GDM1 (cell line): ENCODE measurements at places on chromosomes 6 and 20.

GRCh38 chr6:10441004-10441654 is 26.3 kb upstream of the TFAP2A start:
- no peak for DNase-seq

GRCh38 chr6:157104803-157105202 is 218.5 kb downstream of the TMEM242 start:
- no peak for DNase-seq

GRCh38 chr20:47020231-47020630 is 125.6 kb downstream of the EYA2 start:
- no peak for DNase-seq

DNA sequence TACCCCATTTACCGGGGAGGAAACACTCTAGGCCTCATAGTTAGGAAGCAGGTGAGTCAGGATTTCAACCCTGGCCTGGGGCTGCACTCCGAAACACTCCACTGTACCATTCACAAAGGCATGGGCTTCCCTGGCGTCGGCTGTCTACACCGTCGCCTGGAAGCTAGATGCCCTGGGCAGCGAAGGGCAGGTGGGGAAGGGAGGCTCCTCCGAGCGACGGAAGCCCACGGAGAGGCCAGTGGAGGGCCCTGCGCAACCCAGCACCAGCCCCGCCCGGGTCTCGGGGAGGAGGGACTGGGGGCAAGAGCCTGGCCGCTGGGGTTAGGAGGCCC is 16.1 kb downstream of the SDCBP2 start:
- DNase-seq, result no peak

DNA sequence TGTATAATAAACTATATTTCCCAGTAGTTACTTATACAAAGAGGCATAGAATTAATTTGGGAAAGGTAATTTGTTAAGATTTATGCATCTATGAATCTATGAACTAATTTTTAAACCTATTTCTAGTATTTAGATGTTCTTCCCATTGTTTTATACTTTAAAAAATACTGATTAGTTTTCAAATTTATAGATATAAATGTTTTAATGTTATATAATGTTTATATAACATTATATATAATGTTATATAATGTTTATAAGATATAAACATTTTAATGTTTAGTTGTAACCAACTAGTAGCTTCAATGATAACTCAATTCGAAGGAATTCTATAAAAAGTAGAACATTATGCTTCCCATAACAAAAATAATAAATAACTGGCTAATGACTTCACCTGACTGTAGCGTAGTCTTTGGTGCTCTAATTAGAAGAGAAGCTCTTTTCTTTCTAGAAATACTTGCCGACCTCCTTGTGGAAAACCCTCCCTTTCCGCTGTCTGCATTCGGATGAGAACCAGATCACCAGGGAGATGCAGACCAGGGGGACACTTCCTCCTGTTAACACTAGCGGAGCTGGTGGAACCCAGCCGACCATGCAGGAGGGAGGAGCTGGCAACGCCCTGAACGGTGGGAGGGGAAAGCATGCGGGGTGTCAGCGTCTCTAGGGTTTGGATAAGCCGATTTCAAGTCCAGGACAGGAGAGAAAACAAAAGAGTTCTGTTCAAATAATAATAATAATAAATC is 158.4 kb downstream of the OR2B2 start:
- DNase-seq, result peak; percentile 82

DNA sequence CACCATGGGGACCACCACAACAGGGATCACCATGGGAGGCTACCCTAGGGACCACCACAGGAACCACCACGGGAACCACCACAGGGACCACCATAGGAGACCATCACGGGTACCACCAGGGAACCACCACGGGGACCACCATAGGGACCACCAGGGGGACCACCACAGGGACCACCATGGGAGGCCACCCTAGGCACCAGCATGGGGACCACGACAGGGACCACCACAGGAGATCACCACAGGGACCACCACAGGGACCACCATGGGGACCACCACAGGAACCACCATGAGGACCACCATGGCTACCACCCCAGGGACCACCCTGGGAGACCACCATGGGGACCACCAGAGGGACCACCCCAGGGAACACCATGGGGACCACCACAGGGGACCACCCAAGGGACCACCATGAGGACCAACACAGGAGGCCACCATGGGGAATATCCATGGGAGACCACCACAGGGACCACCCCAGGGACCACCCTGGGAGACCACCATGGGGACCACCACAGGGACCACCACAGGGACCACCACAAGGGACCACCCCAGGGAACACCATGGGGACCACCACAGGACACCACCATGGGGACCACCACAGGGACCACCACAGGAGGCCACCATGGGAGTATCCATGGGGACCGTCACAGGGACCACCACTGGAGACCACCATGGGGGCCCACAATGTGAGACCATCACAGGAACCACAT is 67.6 kb upstream of the MPC1 start:
- no peak for DNase-seq

GRCh38 chr6:42022755-42023384 is 27.5 kb upstream of the TAF8 start:
- DNase-seq, result no peak

DNA sequence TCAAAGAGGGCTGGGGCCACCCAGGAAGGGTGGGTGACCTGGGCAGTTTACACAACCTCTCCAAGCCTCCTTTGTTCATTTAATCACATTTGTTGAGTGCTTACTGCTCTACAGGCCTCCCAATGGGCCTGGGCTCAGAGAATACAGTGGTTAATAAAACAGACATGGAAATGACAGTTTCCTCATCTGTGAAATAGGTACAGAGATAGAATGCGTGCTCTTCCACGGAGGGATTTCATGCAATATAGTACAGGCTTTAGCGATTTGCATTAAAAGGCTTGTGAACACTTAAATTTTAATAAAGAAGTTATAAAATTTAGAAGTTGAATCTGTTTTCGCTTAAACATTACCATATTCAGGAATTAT is 802 bp upstream of the FERMT1 start:
- DNase-seq, result no peak

DNA sequence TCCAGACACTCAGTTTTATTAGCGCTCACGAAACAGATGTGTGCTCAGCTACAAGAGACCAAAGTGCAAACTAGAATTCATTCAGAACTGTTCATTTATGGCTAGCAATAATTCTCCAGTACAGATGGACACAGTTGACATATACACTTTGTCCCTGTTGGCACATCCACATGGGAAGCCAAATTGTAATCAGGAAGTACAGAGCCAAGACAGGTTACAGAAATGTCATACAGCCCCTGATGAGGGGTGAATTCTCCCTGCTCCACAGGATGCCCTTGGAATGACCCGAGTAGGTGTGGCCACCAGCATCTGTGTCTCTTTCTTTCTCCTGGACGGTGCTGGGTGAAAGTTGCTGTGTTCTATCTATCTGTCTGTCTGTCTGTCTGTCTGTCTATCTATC is 7.6 kb downstream of the DHX35 start:
- DNase-seq, result no peak

GRCh38 chr20:10927936-10928840 is 254.4 kb upstream of the JAG1 start:
- DNase-seq, result no peak

- no peak for DNase-seq
Observed at GRCh38 chr20:10940941-10941340, 267.1 kb upstream of the JAG1 start.

- no peak for DNase-seq
Observed at GRCh38 chr6:142716097-142716496, 228.9 kb downstream of the HIVEP2 start.

- no peak for DNase-seq
Observed at GRCh38 chr20:19491241-19491640, 266.8 kb upstream of the RIN2 start.

DNA sequence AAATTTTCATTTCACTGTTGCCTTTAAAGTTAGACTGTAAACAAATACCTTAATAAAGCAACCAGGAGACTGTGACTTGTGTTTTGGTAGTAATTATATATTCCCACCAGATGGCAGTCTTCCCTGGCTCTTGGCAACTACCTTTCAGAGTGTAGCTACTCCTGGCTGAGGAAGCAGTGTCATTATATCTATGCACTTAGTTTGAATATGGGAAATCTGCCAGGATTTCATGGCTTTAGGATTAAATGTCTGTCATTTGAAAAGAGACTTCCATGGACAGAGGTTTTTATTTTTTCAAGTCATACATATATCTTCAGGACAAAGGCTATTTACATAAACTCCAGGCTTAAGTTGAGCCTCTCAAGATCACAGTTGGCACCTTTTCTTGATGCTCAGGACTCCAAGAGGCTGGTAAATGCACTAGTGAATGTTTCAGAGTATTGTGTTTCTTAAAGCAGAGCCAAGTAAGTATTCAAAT is 160.1 kb downstream of the C6orf58 start:
- no peak for DNase-seq

GRCh38 chr6:12886961-12887775 is 170.6 kb downstream of the PHACTR1 start:
- no peak for DNase-seq

- no peak for DNase-seq
Observed at GRCh38 chr6:26232940-26233648, 131.9 kb upstream of the BTN3A2 start.

DNA sequence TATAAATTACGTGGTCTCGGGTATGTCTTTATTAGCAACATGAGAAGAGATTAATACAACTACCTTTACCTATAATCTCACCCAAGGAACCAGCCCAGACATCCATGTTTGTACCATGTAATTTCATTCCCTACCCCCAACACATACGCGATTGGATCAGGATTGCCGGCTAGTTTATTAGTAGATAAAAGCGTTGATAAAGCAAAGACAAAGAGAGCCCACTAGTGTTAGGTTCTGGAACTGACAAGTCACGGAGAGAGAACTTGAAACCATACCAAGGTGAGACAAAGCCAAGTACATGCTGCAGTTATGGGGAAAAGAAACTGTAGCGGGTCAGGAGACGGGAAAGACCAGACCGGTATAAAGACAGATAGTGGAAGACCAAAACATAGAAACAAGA is 37.4 kb upstream of the FAM135A start:
- DNase-seq, result no peak

- no peak for DNase-seq
Observed at GRCh38 chr6:22880686-22881433, 311.5 kb downstream of the HDGFL1 start.

DNA sequence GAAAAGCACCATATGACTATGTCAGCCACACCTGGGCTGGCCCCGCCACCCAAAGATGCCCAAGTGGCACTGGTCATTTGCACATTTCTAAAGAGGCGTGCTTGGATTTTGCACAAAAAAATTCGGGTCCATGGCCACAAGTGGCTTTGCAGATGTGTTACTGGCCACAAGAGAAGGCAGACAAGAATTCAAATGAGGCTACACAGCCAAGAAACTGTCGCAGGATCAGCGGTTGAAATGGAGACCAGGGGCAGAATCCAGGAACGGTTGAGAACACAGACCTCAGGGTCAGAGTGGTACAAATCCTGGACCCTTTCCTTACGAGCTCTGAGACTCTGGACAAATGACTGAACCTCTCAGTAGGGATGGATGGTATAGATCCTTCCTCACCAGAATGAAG is 48.6 kb upstream of the SASH1 start:
- no peak for DNase-seq

GRCh38 chr6:3259491-3259958 is 778 bp downstream of the PSMG4 start:
- DNase-seq, result peak; percentile 35

- no peak for DNase-seq
Observed at GRCh38 chr6:92376691-92377090, 1042.7 kb downstream of the EPHA7 start.

DNA sequence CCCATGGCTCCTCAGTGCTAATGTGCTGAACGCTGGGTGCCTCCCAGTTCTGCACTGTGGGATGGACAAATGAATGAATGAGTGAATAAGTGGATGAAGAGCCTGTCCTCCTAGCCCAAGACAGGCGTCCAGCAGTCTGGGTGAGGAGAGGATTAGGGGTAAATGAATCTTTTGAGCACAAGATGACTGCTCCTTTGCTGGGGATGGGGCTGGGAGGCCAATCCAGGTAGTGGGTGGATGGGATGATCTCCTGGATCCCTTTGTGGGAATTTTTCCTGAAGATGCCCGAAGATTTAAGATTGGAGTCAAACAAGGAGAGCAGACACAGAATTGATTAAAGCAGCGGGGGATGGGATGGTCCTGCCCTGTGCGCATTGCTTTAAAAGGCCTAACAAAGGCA is 65.3 kb upstream of the MLN start:
- DNase-seq, result no peak

DNA sequence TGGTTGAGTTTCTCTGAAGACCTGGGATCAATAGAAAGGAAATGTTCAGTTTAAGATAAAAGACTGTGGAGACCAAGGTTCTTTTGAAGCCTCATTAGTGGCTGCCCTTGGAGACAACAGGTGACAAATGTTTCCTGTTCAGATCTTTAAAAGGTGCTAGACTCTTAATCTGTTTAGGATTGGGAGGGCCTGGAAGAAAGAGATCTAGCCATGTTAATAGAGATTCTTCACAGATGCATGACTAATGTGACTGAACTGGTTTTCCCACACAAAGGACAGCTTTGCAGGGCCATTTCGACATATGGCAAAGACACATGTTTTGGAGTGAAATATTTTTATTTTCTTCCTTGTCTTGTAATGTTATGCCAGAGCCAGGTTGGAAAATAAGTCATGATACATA is 82.2 kb downstream of the WDR27 start:
- DNase-seq, result no peak

DNA sequence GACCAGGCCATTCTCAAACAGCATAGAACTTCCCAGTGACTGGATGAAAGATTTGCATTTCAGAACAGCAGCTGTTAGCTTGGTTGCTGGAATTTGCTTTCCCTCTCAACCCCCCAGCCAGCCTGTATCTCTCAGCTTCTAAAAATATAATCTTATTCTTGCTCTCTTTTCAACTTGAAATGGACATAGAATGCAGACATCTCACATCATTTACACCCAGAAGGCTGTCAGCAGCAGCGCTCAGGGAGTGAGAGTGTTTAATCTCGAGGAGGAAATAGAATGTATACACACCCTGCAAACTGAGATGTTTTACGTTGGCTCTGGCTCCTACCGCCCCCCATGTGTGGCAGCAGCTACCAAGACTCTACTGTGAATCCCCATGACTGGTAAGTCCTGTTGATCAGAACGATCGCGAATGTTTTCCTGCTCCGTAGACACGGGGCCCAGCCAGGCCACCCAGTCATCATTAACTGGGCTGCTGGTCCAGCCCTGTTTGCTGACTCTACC is 163.4 kb upstream of the SLC24A3 start:
- no peak for DNase-seq

GRCh38 chr20:51164731-51165130 is 141.8 kb upstream of the KCNG1 start:
- DNase-seq, result no peak
